Stimulated activated CD4-positive, alpha-beta T cell treated with anti-CD3 and anti-CD28 coated beads, Interleukin-15, amount 100 ng/mL, for 48 hours (primary cell): ENCODE measurements at places on chromosomes 12 and 14.
A peak's percentile ranks its signal among the peaks of the same experiment; 100 is the strongest.

DNA sequence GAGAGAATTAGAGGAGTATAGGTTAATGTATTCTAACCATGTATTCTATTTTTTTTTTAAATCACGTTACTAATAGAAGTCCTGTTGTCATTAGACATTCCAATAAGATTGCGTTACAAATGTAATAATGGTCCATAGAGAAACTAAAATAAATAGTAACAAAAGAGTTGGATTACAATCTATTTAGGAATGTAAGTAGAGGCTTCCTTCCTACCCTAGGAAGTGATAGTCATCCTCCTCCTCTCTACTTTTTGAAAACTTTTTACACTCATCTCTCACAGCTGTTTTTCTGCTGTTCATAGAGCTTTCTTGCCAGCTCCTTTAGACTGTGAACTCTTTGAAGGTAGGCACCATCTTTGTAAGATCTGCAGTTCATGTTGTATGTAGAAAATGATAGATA lies 23.6 kb downstream of the TRHDE start:
- DNase-seq = no peak

- DNase-seq = no peak
Observed at GRCh38 chr14:77270361-77271112, 469 bp downstream of the NGB start.

DNA sequence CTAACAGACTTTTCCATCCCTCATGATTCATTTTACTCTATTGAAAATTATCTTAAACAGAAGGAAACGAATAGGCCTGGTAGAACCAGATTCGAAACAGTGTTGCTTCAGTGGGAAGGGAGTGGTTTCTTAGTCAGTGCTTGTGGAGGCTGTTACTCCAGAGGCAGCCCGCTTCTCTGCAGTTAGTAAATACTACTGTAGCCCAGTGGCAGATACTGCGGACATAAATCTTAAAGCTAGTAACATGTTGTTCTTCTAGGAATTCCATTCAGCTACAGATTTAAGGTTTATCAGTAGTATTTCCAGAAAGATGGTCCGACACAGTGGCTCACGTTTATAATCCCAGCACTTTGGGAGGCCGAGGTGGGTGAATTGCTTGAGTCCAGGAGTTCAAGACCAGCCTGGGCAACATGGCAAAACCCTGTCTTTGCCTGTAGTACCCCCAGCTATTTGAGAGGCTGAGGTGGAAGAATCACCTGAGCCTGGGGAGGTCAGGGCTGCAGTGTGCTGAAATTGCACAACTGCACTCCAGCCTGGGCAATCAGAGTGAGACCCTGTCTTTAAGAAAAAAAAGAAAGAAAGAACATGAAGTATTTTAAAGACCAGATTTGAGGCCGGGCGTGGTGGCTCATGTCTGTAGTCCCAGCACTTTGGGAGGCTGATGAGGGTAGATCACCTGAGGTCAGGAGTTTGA lies 45.9 kb downstream of the DIP2B start:
- no peak for DNase-seq

GRCh38 chr12:125330645-125331341 lies 265.6 kb downstream of the AACS start:
- peak; percentile 10 for DNase-seq

GRCh38 chr14:101960225-101960624 lies 4.1 kb upstream of the DYNC1H1 start:
- DNase-seq = no peak

GRCh38 chr12:112543751-112544150 lies 125.0 kb downstream of the PTPN11 start:
- no peak for DNase-seq

GRCh38 chr12:122322501-122322900 lies 56.2 kb upstream of the VPS33A start:
- DNase-seq = no peak
